ENCODE measurements at places on chromosomes 13 and 19. TPM values are rescaled to one million over a fixed set of nuclear protein-coding genes. Genes with fewer than 3 reads are reported as not detected.

- no peaks in the 10 kb centered on the region for H3K4me1 ChIP-seq
- no peak for DNase-seq
- H3K27me3 ChIP-seq = peaks cover 3% of the 10 kb centered on the region
Measured at GRCh38 chr13:74669149-74669548, 534.9 kb upstream of the KLF12 start.

DNA sequence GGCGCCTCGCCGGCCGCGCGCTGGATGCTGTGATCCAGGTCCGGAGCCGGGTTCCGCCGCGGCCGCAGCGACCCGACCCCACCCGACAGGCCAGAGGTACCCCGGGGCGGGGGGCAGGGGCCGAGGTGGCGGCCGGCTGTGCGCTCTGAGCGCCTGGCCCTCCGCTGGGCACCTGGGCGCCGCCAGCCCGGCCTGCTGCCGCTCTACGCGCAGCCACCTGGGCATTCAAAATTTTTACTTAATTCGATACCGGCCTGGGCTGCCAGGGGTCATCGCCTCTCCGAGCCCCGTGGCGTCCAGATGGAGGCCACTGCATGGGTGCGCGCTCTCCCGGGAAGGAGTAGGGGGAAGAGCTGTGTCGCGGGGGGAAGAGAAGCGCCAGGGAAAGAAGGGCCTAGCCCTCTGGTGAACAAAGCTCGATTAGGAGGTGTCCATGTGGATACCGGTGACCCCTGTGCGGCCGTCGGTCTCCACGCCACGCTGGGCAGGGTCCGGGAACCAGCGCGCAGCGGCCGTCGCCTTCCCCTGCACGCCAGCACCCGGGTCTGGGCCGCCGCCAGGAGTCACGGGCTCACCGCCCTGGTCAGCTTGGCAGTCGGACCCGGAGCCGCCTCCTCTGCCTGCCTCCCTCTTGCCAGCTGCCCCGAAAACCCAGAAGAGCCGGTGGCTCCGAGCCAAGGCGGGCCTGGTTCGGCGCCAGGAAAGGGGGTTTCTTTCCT lies 666 bp downstream of the BIVM start:
- peaks cover 13% of the 10 kb centered on the region for H3K4me1 ChIP-seq
- H3K4me3 ChIP-seq = peak overlapping the region; percentile 93
- H3K27ac ChIP-seq = no peak overlapping the region
- DNase-seq = peak; percentile 8
- H3K36me3 ChIP-seq = peaks cover 4% of the 10 kb centered on the region

DNA sequence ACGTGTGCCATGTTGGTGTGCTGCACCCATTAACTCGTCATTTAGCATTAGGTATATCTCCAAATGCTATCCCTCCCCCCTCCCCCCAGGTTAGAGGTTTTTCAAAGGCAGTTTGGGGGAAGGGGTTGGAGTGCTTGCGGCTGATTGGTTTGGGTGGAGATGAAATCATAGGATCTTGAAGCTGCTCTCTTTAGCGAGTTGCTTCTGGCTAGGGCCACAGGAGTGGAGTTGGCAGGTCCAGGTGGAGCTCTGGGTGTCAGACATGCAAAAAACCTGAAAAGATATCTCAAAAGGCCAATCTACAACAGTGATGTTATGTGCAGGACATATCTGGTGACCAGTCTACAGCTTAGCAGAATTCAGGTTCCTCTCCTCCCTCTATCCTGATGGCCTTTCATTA lies 32.6 kb upstream of the CXCL17 start:
- no peaks in the 10 kb centered on the region for H3K36me3 ChIP-seq
- H3K4me1 ChIP-seq = peaks cover under 1% of the 10 kb centered on the region
- DNase-seq = no peak
- H3K27ac ChIP-seq = no peak overlapping the region
- H3K27me3 ChIP-seq = no peaks in the 10 kb centered on the region

- no peaks in the 10 kb centered on the region for H3K27me3 ChIP-seq
- DNase-seq = peak; percentile 70
- H3K27ac ChIP-seq = no peak overlapping the region
Measured at GRCh38 chr19:7852851-7853769, 21.1 kb downstream of the PRR36 start.

DNA sequence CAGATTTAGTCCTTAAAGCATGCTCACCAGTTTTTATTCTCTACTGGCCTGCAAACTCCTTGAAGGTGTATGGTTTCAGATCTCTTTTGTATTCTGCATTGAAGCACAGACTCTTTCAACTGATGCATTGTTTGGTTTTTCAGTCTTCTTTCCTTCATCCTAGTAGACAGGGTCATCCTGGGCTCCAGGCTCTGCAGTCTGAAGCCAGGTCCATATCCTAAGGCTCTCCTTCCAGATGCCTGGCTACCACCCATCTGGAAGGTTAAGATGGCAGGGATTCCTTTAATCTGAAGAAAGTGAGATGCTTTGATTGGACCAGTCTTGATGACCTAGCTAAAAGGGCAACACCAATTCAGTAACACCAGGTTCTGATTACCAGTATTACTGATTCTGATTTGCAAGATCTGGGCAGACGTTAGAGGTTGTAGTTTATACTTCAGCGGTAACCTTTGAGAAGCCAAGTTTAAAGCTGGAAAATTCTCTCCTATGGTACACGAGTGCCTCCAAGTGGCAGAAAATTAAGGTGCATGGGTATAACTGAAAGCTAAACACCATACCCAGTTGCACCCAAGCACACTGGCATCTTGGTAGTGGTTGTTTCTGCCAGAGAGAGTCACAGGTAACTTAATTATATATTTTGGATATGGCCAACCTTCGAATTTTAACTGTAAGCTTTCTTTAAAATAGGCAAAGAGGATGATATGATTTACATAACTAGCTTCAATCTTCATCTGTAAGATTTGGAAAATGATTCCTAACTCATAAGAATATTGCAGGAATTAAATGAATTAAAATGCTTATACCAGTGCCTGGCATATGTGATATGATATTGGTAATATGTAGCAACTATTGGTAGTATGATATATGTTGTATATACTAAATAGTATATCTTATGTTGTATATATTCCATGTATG lies 1651.9 kb upstream of the MIR17HG start:
- peak; percentile 13 for DNase-seq
- H3K4me1 ChIP-seq = no peaks in the 10 kb centered on the region
- no peaks in the 10 kb centered on the region for H3K27me3 ChIP-seq
- no peak overlapping the region for H3K4me3 ChIP-seq
- no peak overlapping the region for H3K27ac ChIP-seq

The GPR183 gene
- total RNA-seq = 38.8 TPM

GRCh38 chr19:21921691-21922180 lies 85.8 kb upstream of the ZNF43 start:
- H3K36me3 ChIP-seq = no peaks in the 10 kb centered on the region
- H3K27me3 ChIP-seq = peaks cover 2% of the 10 kb centered on the region
- no peak overlapping the region for H3K27ac ChIP-seq
- H3K4me1 ChIP-seq = no peaks in the 10 kb centered on the region
- DNase-seq = no peak

GRCh38 chr19:32404933-32405430 lies 588 bp upstream of the DPY19L3 start:
- peaks cover 19% of the 10 kb centered on the region for H3K4me1 ChIP-seq
- H3K27ac ChIP-seq = peak overlapping the region; percentile 90
- peak; percentile 30 for DNase-seq
- no peaks in the 10 kb centered on the region for H3K27me3 ChIP-seq

Data from activated naive CD4-positive, alpha-beta T cell treated with anti-CD3 and anti-CD28 coated beads for 36 hours (primary cell).